ENCODE measurements at places on chromosomes 3 and 15.

- no peak for DNase-seq
Measured at GRCh38 chr15:85477061-85477460, 96.7 kb downstream of the AKAP13 start.

DNA sequence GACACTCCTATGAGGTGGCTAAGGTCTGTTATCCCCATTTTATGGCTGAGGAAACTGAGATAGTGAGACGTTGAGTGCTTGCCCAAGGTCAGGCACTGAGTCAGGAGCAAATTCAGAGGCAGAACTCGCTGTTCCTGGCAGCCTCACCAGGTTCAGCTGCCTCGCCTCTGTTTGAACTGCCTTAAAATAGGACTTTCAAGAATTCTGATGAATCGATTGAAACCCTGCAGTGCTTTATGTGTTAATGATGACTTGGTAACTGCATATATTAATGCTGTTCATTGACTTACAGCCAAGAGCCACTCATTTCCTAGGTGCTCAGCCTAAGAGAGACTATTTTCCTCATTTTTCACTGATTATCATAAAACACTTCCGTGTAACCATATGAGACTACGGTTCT is 79.5 kb upstream of the BHLHE40 start:
- DNase-seq: no peak

DNA sequence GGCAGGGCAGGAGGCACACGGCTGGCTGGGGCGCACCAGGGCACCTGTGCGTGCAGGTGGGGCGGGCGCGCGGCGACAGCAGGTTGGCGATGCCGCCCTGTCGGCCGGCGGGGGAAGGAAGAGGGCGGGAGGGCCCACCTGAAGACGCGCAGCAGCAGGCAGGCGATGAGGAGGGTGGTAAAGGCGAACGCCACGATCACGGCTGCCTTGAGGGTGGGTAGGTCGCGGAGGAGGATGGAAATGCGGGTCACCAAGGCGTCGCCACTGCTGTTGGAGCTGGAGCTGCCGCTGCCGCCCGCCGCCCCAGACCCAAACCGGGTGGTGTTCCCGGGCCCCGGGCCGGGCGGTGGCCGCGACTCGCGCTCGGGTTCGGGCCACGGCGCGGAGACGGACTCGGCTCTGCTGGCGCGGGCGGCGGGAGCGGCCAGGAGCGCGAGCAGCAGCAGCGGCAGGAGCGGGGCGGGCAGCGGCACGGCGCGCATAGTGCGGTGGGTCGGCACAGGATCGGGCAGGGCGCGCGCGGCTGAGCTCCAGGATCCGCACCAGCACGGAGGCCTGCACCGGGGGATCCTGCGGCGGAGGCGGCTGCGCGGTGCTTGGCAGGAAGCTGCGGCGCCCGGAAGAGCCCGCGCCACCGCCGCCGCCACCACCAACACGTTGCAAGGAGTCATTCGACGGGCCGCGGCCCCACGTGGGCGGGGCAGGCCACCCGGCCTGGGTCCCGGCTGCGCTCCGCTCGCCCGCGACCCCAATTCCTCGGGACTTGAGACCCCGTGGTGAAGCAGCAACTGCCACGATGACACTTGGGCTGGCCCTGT is at the start of gene FAM174B:
Gene FAM174B (minus strand): TSS at position 598 of the 818 bp plus-strand sequence.
- DNase-seq: peak; percentile 87

- DNase-seq: no peak
Measured at GRCh38 chr3:78604341-78604740, 1163.5 kb downstream of the ROBO1 start.

GRCh38 chr3:188229177-188229576 is 75.2 kb downstream of the LPP start:
- no peak for DNase-seq

DNA sequence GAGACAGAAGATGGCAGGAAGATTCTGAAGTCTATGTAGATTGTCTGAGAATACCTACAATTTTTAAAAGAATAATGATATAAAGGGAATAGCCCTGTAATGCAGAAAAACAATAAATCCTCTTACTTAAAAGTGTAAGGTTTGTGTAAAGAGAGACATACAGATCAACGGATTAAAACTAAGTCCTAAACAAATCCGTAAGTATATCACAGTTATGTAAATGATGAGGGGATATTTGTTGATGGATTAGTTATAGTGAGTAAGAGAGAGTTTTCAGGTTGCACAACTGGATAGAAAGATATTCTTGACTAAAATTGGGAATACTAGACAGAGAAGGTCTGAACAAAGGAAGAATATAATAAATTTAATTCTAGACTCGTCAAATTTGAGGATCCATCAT is 179.6 kb downstream of the TBC1D5 start:
- no peak for DNase-seq
